ENCODE measurements at places on chromosomes 1 and 21. TPM values are rescaled to one million over a fixed set of nuclear protein-coding genes. Genes with fewer than 3 reads are reported as not detected.

The DNAH14 gene
- total RNA-seq = 0.82 TPM

The ADCY10 gene
- 0.15 TPM for total RNA-seq

The ABCG1 gene
- total RNA-seq = 10.2 TPM

The SH3D21 gene
- total RNA-seq = 6.5 TPM

The CELA3A gene
- not detected for total RNA-seq

The SLC22A15 gene
- 0.81 TPM for total RNA-seq

The FAM72D gene
- 22.2 TPM for total RNA-seq

The SAMSN1 gene
- 51.3 TPM for total RNA-seq

The HS2ST1 gene
- 20.6 TPM for total RNA-seq

The TMED5 gene
- total RNA-seq = 42.6 TPM

The IL10 gene
- 0.15 TPM for total RNA-seq

Measured in activated CD4-positive, alpha-beta T cell treated with anti-CD3 and anti-CD28 coated beads, Interleukin-2, amount 10 ng/mL, durations not matched to agents 7 days and 5 days (primary cell).